Glutamatergic neuron (in vitro differentiated cells): ENCODE measurements at places on chromosomes 5 and 9. TPM values are rescaled to one million over a fixed set of nuclear protein-coding genes. Genes with fewer than 3 reads are reported as not detected.

DNA sequence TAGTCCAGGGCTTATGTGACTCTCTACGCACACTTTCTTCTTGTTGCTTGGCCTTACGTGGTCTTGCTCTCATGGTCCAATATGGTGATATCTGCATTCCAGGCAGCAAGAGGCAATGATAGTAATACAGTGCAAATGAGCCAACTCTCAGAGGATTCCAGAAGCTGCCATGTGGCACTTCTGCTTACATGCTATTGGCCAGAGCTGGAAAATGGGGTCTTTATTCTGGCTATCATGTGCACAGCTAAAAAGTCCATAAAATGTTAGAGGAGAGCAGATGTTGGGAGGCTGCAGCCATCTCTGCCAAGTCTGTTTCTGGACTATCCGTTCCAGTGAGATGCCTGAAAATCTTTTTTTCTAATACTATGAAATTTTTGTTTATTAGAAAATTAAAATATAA lies 2.9 kb upstream of the SEPTIN8 start:
- H3K4me1 ChIP-seq = peaks cover 12% of the 10 kb centered on the region
- H3K27ac ChIP-seq = no peak overlapping the region
- H3K36me3 ChIP-seq = no peaks in the 10 kb centered on the region
- H3K27me3 ChIP-seq = peaks cover 3% of the 10 kb centered on the region

- no peak overlapping the region for H3K27ac ChIP-seq
- H3K4me1 ChIP-seq = no peaks in the 10 kb centered on the region
- no peak overlapping the region for H3K4me3 ChIP-seq
- no peaks in the 10 kb centered on the region for H3K27me3 ChIP-seq
Measured at GRCh38 chr5:39159811-39160490, 59.4 kb downstream of the FYB1 start.

GRCh38 chr5:29229461-29229860 lies 1964.0 kb upstream of the CDH6 start:
- H3K27me3 ChIP-seq = no peaks in the 10 kb centered on the region
- H3K36me3 ChIP-seq = no peaks in the 10 kb centered on the region
- no peaks in the 10 kb centered on the region for H3K4me1 ChIP-seq
- no peak for DNase-seq
- no peak overlapping the region for H3K27ac ChIP-seq
- H3K4me3 ChIP-seq = no peak overlapping the region

DNA sequence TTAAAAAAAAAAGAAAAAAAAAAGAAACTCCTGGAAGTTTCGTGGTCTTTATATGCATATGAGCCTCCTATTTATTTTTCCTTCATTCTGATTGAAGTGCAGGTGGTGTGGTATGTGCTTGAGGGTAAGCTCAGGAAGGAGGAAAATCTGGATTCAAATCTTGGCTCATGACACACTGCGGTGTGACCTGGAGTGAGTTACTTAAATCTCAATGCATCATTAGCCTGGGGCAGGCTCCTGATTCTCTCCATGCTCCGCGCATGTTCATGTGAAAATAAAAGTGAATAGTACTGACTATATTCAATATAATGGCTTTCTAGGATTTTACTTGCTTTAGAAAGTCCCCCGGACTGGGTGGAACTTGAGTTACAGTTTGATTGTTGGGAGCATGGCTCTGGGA lies 35.6 kb downstream of the PTTG1 start:
- no peak for DNase-seq
- H3K27me3 ChIP-seq = no peaks in the 10 kb centered on the region
- no peaks in the 10 kb centered on the region for H3K4me1 ChIP-seq
- no peaks in the 10 kb centered on the region for H3K36me3 ChIP-seq

- no peak for DNase-seq
- peaks cover 1% of the 10 kb centered on the region for H3K4me1 ChIP-seq
- no peak overlapping the region for H3K4me3 ChIP-seq
- no peak overlapping the region for H3K27ac ChIP-seq
- no peaks in the 10 kb centered on the region for H3K36me3 ChIP-seq
Measured at GRCh38 chr5:145829708-145830361, 5.3 kb downstream of the PRELID2 start.

- H3K4me1 ChIP-seq = peaks cover 3% of the 10 kb centered on the region
- no peak overlapping the region for H3K27ac ChIP-seq
- H3K4me3 ChIP-seq = no peak overlapping the region
Measured at GRCh38 chr9:34205102-34205501, 26.3 kb downstream of the UBAP1 start.

- H3K4me1 ChIP-seq = peaks cover 9% of the 10 kb centered on the region
- no peak for DNase-seq
- H3K27me3 ChIP-seq = peaks cover 8% of the 10 kb centered on the region
- H3K36me3 ChIP-seq = no peaks in the 10 kb centered on the region
Measured at GRCh38 chr9:110180511-110181434, 27.2 kb downstream of the C9orf152 start.

GRCh38 chr9:97440160-97440559 lies 28.3 kb downstream of the TDRD7 start:
- no peaks in the 10 kb centered on the region for H3K36me3 ChIP-seq
- no peak overlapping the region for H3K27ac ChIP-seq
- peaks cover 22% of the 10 kb centered on the region for H3K4me1 ChIP-seq
- H3K4me3 ChIP-seq = no peak overlapping the region
- H3K27me3 ChIP-seq = no peaks in the 10 kb centered on the region
- no peak for DNase-seq

DNA sequence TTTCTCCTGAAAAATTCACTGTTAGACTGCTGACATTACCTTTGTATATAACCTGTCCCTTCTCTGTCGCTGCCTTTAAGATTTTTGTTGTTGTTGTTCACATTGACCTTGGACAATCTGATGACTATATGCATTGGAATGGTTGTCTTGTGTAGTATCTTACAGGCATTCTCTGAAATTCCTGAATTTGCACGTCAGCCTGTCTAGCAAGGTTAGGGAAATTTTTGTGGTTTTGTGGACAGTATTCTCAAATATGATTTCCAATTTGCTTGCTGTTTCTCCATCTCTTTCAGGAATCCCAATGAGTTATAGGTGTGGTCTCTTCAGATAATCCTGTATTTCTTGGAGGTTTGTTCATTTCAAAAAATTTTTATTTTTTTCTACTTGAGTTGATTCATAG lies 140.8 kb downstream of the PRR16 start:
- no peak for DNase-seq
- no peak overlapping the region for H3K27ac ChIP-seq
- H3K4me3 ChIP-seq = no peak overlapping the region

Gene SLC25A48
- total RNA-seq = 1.7 TPM

Gene PHF24
- total RNA-seq = 3.1 TPM

GRCh38 chr5:142122121-142122520 lies 13.5 kb downstream of the NDFIP1 start:
- H3K36me3 ChIP-seq = no peaks in the 10 kb centered on the region
- no peaks in the 10 kb centered on the region for H3K4me1 ChIP-seq
- H3K27me3 ChIP-seq = no peaks in the 10 kb centered on the region
- no peak overlapping the region for H3K4me3 ChIP-seq

- no peaks in the 10 kb centered on the region for H3K27me3 ChIP-seq
- no peaks in the 10 kb centered on the region for H3K36me3 ChIP-seq
- no peak overlapping the region for H3K27ac ChIP-seq
- DNase-seq = no peak
- no peaks in the 10 kb centered on the region for H3K4me1 ChIP-seq
- no peak overlapping the region for H3K4me3 ChIP-seq
Measured at GRCh38 chr5:96885518-96886338, 9.4 kb downstream of the ERAP2 start.

- no peak overlapping the region for H3K27ac ChIP-seq
- peaks cover 6% of the 10 kb centered on the region for H3K4me1 ChIP-seq
- no peak for DNase-seq
- H3K4me3 ChIP-seq = no peak overlapping the region
- no peaks in the 10 kb centered on the region for H3K27me3 ChIP-seq
Measured at GRCh38 chr9:99018653-99019052, 74.9 kb downstream of the COL15A1 start.

GRCh38 chr5:87313216-87313615 lies 45.5 kb downstream of the RASA1 start:
- H3K4me1 ChIP-seq = peaks cover 11% of the 10 kb centered on the region
- no peak for DNase-seq
- H3K4me3 ChIP-seq = no peak overlapping the region

Gene PCDHGB5
- total RNA-seq = 9.3 TPM

Gene PCDHA9
- 18.9 TPM for total RNA-seq

Gene HRH2
- not detected for total RNA-seq

DNA sequence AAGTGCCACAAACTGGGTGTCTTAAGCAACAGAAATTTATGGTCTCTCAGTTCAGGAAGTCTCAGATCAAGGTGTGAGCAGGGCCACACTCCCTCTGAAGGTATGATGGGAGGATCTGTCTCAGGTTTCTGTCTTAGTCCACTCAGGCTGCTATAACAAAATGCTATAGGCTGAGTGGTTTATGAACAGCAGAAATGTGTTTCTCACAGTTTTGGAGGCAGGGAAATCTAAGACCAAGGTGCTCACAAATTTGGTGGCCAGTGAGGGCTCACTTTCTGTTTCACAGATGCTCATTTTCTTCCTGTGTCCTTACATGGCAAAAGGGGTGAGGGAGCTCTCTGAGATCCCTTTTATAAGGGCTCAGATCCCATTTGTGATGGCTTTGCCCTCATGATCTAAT lies 281.4 kb downstream of the CWC27 start:
- no peak for DNase-seq
- H3K4me1 ChIP-seq = no peaks in the 10 kb centered on the region
- H3K27ac ChIP-seq = no peak overlapping the region
- H3K27me3 ChIP-seq = no peaks in the 10 kb centered on the region
- H3K4me3 ChIP-seq = no peak overlapping the region
- no peaks in the 10 kb centered on the region for H3K36me3 ChIP-seq

- peak overlapping the region; percentile 49 for H3K27ac ChIP-seq
- peaks cover 41% of the 10 kb centered on the region for H3K4me1 ChIP-seq
- peak overlapping the region; percentile 41 for H3K4me3 ChIP-seq
- peaks cover 24% of the 10 kb centered on the region for H3K27me3 ChIP-seq
- peaks cover 5% of the 10 kb centered on the region for H3K36me3 ChIP-seq
- no peak for DNase-seq
Measured at GRCh38 chr9:133895335-133895734, 96.8 kb downstream of the VAV2 start.

DNA sequence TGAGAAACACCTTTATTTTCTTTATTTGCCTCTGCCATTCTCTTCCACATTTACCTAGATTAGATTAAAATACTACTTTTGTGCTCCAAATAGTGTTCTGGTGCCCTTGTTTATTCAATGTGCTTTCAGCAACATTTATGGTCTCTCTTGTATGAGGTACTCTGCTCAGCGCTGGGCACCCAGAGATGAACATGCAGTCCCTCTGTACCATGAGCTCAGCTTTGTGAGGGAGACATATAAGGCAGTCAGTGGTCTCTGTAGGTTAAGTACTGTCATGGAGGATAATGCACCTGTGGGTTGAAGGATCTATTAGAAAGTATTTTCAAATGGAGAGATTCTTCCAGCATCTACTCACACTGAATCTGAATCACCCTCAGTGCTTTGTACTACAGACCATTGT lies 176.5 kb downstream of the TAF11L14 start:
- DNase-seq = no peak
- no peak overlapping the region for H3K4me3 ChIP-seq
- H3K27ac ChIP-seq = no peak overlapping the region
- H3K36me3 ChIP-seq = no peaks in the 10 kb centered on the region
- H3K4me1 ChIP-seq = peaks cover 34% of the 10 kb centered on the region
- H3K27me3 ChIP-seq = no peaks in the 10 kb centered on the region

- peaks cover 8% of the 10 kb centered on the region for H3K36me3 ChIP-seq
- no peak overlapping the region for H3K27ac ChIP-seq
- H3K4me1 ChIP-seq = no peaks in the 10 kb centered on the region
- no peak for DNase-seq
Measured at GRCh38 chr9:112059145-112059965, 115.7 kb downstream of the SUSD1 start.

DNA sequence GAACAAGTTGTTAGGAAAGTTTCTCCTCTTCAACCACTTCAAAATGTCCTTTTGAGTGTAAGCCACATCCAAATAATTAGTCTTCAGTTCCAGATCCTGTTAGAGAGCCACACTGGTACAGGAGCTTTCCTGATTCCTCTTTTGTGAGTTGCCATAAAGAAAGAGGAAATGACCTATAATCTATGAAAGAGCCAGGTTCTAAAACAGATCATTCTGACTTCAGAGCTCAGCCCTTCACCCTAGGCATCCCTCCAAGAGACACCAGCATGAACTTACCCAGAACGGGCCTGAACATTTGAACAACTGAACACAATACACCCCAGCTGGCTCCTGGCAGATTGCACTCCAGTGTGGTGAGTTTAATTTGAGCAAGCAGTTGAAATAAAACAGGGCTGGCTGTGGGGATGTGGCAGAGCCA lies 25.7 kb downstream of the SLC1A1 start:
- no peak overlapping the region for H3K4me3 ChIP-seq
- H3K4me1 ChIP-seq = no peaks in the 10 kb centered on the region
- H3K36me3 ChIP-seq = no peaks in the 10 kb centered on the region
- H3K27ac ChIP-seq = no peak overlapping the region
- peaks cover 3% of the 10 kb centered on the region for H3K27me3 ChIP-seq

Gene ZNF883
- 18.4 TPM for total RNA-seq

DNA sequence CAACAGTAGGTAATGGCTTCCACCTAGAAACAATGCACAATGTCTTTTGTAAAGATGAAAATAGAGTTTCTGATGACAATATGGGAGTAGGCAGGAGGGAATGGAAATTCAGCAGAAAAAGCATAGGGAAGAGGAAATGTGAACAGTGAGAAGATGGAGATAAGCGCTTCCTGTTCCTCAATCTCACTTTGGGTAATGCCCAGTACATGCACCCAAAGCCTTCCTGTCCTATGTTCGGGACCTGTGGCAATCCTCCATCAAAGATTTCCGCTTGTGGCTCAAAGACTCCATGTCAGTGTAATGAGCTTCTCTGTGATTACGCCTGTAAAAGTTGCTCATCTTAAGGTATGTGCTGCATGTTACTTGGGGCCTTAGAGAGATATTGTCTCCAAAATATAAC lies 2.7 kb downstream of the UGT3A1 start:
- no peaks in the 10 kb centered on the region for H3K36me3 ChIP-seq
- DNase-seq = no peak
- peaks cover 1% of the 10 kb centered on the region for H3K27me3 ChIP-seq
- peaks cover 4% of the 10 kb centered on the region for H3K4me1 ChIP-seq
- H3K4me3 ChIP-seq = no peak overlapping the region

GRCh38 chr9:104843644-104844240 lies 79.8 kb downstream of the NIPSNAP3B start:
- H3K27me3 ChIP-seq = peaks cover 7% of the 10 kb centered on the region
- H3K4me3 ChIP-seq = no peak overlapping the region
- no peak for DNase-seq
- no peak overlapping the region for H3K27ac ChIP-seq
- H3K36me3 ChIP-seq = peaks cover 5% of the 10 kb centered on the region

GRCh38 chr9:14021871-14022525 lies 291.9 kb downstream of the NFIB start:
- no peak overlapping the region for H3K27ac ChIP-seq
- H3K27me3 ChIP-seq = no peaks in the 10 kb centered on the region
- no peaks in the 10 kb centered on the region for H3K4me1 ChIP-seq

Gene RANBP17
- 25.7 TPM for total RNA-seq

Gene MSX2
- total RNA-seq = not detected

- H3K27me3 ChIP-seq = peaks cover 12% of the 10 kb centered on the region
- H3K4me3 ChIP-seq = no peak overlapping the region
- H3K27ac ChIP-seq = no peak overlapping the region
- peaks cover 9% of the 10 kb centered on the region for H3K4me1 ChIP-seq
- H3K36me3 ChIP-seq = no peaks in the 10 kb centered on the region
- DNase-seq = no peak
Measured at GRCh38 chr5:83469075-83469474, 2.5 kb upstream of the VCAN start.

Gene PCDHA1
- total RNA-seq = 0.69 TPM
